ENCODE measurements at places on chromosomes 7 and 10.

GRCh38 chr7:138158739-138159528 lies 82.7 kb downstream of the AKR1D1 start:
- DNase-seq, result no peak

GRCh38 chr10:128979405-128979804 lies 487.6 kb upstream of the MGMT start:
- DNase-seq, result no peak

GRCh38 chr7:43938892-43939482 lies 12.8 kb downstream of the UBE2D4 start:
- no peak for DNase-seq

GRCh38 chr7:343227-343822 lies 53.4 kb downstream of the FOXL3 start:
- DNase-seq, result no peak

DNA sequence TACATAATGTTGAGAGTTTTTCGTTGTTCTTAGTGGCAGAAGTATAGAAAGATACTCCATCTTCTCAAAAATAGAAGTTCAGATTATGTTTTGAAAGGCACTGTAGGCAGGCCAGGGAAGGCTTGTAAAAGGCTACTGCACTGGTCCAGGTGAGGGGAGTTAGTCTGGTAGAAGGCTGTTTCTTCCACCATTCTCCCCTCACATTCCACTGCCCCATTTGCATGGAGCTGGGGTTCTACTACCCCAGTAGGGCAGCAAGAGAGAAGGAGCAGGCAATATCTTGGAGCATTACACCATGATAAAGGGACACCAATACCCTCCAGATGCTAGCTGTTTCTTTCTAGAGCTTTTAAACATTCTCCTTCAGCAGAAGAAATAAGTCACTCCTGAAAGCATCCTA lies 16.5 kb upstream of the SGMS1 start:
- no peak for DNase-seq

Data from activated CD8-positive, alpha-beta memory T cell treated with anti-CD3 and anti-CD28 coated beads for 1 hour (primary cell).